ENCODE measurements at places on chromosomes 4 and X.

GRCh38 chr4:10066670-10067651, 45.7 kb upstream of the SLC2A9 start:
- DNase-seq = no peak

GRCh38 chr4:74942251-74942917, 9.5 kb downstream of the PARM1 start:
- DNase-seq = no peak

- no peak for DNase-seq
Measured at GRCh38 chrX:118356154-118356701, 10.3 kb downstream of the WDR44 start.

- no peak for DNase-seq
Measured at GRCh38 chrX:38754818-38755718, 46.2 kb upstream of the MID1IP1 start.

DNA sequence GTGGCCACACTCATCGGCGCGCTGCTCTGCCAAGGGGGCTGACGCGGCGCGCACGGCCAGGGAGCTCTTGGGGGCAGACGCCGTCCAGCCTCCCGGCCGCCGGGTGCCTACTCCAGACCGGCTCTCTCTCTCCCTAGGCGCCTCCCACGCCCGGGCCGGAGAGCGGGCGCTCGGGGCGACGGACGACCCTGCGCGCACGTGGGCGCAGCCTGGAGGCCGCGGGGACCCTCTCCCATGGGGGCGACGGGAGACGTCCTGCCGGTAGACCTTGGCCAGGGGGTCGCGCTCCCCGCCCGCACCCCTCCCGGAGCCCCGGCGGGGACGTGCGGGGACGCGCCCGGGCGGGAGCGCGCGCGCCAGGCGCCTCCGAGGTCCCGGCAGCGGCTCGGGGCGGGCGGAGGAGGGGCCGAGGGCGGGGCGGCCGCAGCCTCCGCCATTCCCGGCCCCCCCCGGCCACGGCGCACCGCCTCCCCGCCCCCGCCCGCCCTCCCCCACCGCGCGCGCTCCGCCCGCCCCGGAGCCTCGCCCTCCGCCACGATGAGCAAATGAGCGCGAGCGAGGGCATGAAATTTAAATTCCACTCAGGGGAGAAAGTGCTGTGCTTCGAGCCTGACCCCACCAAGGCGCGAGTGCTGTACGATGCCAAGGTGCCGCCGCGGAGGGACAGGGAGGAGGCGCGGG, at the start of gene MSL3:
Gene MSL3, plus strand, starts transcription at position 519 of the 681 bp plus-strand sequence. Its CDS starts 27 bp downstream, at position 546.
- peak; percentile 82 for DNase-seq

DNA sequence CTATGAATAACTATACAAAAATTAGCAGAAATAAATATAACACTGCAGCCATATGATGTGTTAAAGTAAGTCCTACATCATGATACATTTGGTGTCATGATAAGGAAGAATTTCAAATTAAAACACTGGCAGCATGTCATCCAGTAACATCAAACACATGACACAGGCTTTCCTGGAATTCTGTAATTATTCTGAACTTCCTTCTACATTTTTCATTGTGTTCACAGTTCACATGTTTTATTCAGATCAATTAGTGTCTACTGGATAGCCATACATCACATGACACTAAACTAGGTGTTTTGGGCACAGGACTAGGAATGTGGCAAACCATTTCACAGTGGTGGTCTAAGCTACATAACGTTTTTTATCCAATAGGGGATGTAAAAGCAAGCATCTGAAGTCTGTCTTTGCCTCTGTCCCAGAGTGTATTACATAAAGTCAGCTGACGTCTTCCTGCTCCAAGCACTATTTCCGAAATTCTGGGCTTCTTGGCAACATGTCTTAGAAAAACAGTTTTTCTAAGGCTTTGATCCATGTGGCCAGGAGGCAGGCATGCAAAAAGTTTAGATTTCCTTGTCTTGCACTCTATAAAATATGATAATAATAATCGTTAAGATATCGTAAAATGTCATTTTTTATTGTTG, 707.9 kb downstream of the CENPC start:
- DNase-seq = no peak

DNA sequence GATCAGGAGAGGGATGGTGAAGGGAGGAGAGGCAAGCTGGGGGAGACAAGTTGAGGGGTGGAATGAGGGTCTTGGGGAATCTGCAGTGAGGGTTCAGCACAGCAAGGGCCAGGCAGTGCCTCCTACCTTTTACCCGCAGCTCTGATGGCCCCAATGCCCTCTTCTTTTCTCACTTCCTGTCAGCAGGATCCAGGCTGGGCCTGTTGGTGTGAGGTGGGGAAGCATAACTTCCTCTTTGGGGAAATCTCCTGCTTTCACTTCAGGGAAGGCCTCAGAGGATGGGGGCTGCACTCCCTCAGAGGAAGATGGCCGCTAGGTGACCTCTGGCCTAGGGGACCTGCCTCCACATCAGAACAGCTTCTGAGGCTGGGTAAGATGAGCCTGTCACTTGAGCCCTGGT, 36.5 kb downstream of the EFNB1 start:
- no peak for DNase-seq

- no peak for DNase-seq
Measured at GRCh38 chrX:66200855-66201795, 37.1 kb downstream of the HEPH start.
